ENCODE measurements at places on chromosomes 2 and 18. TPM values are rescaled to one million over a fixed set of nuclear protein-coding genes. Genes with fewer than 3 reads are reported as not detected.
A peak's percentile ranks its signal among the peaks of the same experiment; 100 is the strongest.

GRCh38 chr18:34806527-34806926 is 96.4 kb downstream of the DTNA start:
- no peak for DNase-seq

DNA sequence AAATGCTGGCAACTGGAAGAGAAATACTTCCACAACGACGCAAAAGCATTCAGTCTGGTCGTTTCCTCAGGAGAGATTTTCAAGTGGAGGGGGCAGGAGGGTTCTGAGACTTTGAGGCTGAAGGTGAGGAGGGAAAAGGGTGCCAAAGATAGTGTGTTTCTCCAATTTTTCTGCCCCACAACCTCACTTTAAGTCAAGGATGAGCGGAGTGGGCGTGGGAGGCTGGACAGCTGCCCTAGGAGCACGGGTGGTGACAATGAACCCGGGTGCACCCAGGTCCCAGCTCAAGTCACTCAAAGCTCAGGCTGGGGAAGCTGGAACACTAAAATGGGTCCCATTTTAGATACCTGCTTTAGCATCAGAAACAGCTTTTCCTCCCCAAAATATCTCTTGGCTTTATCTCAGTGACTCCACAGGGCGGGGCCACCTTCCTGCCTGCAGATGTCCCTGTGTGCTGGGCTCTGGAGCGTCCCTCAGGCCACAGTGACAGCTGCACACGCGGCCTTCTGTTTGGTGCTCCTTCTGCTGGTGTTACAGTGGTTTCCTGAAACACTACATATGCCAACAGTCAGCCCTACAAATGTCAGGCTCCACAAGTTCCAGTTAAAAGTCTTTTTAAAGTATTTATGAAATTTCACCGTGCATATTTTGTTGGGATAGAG is 1.4 kb upstream of the MBP start:
- DNase-seq, result peak; percentile 88

The RASGRP3 gene
- total RNA-seq, result 55.7 TPM

GRCh38 chr2:147554521-147555107 is 290.2 kb upstream of the ACVR2A start:
- peak; percentile 72 for DNase-seq
